NCI-H526 treated with DMSO at 0.1 percent for 48 hours (cell line): ENCODE measurements at places on chromosomes 12 and 14.

- no peak for DNase-seq
These were observed 9.4 kb upstream of the LRP1-AS start for GRCh38 chr12:57156701-57157403.

- DNase-seq: no peak
These were observed 3.1 kb upstream of the ATXN3 start for GRCh38 chr14:92109490-92109889.

- no peak for DNase-seq
These were observed 210.4 kb downstream of the ETV6 start for GRCh38 chr12:11859705-11860425.

DNA sequence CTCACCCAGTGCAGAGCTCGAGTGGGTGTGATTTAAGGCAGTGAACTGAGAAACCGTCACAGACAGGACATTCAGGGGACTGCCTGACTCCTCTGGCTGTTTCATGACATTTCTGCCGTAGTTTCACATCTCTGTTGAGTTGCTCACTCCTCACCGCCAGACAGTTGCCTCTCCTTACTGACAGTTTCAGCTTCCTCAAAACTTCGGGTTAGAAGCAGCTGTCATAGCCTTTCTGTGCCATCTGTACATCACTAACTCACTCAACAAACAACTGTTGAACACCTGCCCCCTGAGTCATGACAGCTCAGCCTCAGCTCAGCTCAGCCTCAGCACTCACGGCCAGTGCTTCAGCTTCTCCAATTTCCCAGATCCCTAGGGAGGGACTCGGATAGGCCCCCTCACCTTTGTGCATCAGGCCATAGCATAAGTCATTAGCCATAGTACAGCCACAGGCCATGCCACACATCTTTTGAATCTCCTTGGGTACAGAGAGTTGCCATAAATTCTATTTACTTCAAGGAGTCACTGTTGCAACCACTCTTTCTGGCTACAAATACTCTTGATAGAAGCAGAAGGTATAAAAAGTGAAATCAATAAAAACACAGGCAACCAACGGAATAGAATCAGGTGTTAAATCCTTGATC is 6.2 kb upstream of the SLC15A4 start:
- DNase-seq: no peak

DNA sequence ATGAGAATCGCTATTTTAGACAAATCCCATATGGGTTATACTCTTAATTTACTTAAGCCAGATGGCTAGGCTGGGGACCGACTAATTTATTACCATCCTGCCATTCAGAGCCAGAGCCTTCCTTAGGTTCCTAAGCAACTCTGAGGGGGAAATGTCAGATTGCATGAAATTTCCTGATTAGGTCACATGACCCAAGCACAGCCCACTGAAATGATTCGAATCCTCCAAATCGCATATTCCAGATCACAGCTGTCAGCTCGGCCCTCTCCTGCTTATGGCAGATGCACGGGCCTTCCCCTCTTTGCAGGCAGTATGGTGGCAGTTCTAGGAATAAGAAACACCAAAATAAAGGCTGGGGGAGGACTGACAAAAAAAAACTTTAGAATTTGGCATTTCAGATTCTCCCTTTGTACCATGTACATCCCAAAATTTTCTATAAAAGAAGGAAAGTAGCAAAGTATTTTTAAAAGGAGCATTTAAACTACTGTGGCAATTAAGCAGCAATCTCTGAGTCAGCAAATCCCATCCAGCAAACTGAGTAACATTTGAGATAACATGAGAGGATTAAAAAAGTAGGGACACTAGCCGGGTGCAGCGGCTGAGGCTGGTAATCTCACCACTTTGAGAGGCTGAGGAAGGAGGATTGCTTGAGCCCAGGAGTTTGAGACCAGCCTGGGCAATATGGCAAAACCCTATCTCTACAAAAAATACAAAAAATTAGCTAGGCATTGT is 30.5 kb upstream of the NUDT4 start:
- no peak for DNase-seq

GRCh38 chr14:69288956-69289705 is 29.2 kb downstream of the GALNT16 start:
- no peak for DNase-seq

DNA sequence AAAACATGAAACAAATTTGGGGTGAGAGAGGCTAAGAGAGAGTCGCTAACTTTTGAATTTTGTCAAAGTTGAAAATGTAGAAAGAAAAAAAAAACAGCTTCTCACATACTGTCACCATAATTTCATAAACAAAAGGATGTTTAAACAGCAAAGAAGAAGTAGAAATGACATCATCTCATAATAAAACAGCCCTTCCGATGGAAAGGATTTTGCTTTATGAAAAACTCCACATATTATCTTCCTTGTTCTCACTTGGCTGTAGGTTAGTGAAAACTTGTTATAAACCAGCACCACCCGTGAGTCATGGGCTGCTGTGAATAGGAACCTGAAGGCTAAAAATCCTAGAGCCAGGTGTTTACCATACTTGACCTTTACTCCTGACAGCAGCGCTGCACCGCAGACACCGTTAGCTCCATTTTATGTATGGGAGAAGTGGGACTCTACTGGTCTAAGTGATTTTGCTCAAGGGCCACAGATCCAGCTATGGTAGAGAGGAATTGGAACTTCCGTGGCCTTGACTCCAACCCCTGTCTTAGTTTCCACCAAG is 63.0 kb upstream of the VRK1 start:
- DNase-seq: no peak

DNA sequence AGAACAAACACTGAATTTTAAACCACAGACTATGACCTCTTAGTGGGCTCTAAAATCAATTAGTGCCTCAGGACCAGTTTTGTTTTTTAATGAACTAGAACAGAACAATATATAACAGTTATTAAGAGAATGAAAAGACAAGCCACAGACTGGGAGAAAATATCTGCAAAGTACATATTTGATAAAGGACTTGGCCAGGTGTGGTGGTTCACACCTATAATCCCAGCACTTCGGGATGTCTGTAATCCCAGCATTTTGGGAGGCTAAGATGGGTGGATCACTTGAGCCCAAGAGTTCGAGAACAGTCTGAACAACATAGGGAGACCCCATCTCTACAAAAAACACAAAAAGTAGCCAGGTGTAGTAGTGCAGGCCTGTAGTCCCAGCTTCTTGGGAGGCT is 36.2 kb downstream of the PPP1R13B start:
- DNase-seq: no peak

DNA sequence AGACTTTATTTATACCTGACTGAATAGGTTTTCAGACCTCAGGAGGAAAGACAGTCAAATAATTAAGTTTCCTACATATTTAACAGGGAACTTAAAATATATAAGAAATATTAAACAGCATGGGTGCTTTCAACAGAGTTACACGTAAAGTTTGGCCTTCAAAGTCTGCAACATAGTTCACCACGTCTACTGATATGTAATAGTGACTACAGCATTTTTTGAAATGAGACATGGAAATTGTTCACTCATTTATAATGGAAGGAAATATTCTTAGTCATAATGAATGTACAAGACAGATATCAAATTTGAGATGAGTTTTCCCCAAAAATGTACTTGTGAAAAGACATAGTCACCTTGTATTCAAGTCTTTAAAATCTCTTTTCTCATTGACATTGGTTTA is 56.7 kb upstream of the KCNMB4 start:
- no peak for DNase-seq

DNA sequence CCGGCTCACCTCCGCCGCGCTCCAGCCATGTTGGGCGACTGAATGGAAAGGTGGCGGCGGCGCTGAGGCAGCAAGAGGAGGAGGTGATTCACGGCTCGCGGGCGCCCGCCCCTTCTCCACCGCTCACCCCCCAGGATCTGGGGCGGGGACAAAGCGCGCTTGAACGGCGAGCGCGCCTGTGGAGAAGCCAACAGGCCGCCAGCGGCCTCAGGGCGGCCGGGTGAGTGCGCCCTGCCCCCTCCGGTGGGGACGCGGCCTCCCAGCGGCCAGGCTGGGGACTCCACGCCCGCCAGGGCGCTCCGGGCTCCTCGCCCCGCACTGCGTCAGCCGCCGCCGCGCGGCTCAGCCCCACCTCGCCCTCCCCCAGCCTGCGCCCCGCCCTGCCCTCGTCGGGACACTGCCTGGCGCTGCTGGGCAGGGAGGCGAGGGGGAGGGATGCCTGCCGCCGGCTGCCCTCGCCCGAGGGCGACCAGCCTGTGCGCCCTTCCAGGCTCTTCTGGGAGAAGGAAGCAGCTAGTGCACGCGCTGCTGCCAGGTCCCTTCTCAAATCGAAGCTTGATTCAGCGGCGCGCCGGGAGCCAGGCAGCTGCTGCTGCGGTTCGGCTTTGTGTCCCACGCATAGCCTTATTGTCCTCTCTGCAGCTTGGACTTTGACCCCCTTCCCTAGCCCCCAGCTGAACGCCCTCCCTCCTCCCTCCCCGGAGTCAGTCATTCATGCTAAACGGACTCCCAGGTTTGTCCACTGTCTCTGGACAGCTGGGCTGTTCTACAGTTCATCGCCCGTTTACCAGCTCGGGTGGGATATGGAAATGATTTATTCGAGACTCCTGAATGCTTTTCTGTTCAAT is at the start of gene KIF21A:
Gene KIF21A, minus strand, starts transcription at position 40 of the 848 bp plus-strand sequence. CDS start 150 bp downstream, outside the sequence.
- peak; percentile 87 for DNase-seq

GRCh38 chr12:98594050-98594835 is 757 bp downstream of the SLC25A3 start:
- no peak for DNase-seq

DNA sequence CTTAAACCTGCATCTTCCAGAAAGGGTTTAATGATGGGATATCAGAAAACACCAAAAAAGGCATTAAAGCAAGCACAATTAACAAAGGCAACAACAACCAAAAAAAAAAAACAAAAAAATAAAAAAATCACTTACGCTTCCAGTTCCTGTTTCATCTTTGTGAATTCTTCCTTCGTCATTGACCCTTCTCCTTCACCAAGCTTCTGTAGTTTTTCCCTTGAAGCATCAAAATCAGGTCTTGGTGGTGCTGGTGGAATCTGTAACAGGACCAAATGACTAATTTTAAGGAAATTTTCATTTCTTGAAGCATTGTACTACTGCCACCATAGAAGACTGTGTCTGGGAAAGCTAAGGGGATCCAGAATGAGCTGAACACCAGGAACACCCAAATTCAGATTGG is 24.5 kb downstream of the SNX6 start:
- no peak for DNase-seq

GRCh38 chr14:106790189-106791036 is 1264.0 kb downstream of the TMEM121 start:
- peak; percentile 58 for DNase-seq

GRCh38 chr12:85923767-85924331 is 49.8 kb downstream of the NTS start:
- no peak for DNase-seq

- no peak for DNase-seq
These were observed 87.9 kb downstream of the SYNE3 start for GRCh38 chr14:95428557-95428956.

GRCh38 chr14:21233457-21234076 is 35.7 kb downstream of the HNRNPC start:
- DNase-seq: no peak

DNA sequence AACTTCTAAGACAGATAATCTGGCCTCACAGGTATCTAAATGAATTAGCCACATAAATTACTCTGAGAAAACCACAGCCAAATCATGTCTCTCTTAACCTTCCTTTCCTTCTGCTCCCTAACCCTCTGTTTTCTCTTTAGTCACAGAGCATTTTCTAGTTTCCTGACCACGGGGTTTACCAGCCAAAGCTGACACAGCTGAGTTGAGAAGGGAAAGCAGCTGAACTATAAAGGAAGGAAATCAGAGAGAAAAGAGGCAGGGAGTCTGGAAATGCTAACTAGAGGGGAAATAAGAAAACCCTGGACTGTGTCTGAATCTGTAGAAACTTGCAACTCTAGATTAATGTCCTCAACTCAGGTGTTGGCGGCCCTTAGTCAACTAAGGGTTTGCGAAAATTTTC is 24.4 kb downstream of the ANKS1B start:
- DNase-seq: no peak

DNA sequence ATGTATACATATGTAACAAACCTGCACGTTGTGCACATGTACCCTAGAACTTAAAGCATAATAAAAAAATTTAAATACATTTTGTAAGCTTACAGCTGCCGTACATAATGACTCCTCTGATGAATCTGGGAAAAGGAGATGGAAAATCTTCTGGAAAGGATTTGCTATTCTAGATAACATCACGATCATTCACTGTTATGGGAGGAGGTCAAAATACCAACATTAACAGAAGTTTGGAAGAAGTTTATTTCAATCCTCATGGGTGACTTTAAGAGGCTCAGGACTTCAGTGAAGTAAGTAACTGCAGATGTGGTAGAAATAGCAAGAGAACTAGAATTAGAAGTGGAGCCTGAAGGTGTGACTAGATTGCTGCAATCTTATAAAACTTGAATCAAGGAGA is 172.2 kb downstream of the SLC16A7 start:
- no peak for DNase-seq

DNA sequence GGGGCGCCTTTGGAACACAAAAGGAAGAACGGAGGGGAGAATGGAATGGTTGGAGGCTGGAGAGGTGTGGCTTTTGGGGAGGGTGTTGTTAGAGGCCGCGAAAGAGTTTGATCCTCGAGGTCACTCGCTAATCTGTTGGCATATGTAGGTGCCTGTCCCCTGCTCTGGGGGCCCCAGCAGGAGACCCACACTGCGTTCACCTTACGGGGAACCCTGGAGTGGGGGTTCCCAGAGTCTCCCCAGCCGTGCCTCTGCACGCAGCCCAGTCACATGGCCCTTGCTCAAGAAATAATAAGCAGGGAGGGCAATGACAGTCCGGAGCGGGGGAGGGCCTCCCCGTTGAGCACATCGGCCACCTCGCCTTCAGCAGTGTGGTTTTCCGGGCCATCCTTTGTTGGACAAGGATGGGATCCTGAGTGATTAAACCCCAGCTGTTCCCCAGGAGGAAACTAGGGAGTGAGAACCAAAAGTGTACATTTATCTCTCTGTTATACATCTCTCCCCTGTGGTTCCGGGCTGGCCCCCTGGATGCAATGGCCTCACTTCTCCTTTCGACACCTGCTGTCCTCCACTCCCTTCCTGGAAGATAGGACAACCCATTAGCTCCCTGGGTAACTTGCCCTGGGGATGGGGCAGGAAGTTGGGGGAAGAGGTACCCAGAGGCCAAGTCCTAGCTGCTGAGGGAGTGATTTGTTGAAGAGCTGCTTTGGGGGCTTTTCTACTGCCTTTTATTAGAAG is 1.3 kb downstream of the PLEKHG3 start:
- no peak for DNase-seq

- DNase-seq: no peak
These were observed 34.2 kb upstream of the SLC6A15 start for GRCh38 chr12:84946753-84947152.

DNA sequence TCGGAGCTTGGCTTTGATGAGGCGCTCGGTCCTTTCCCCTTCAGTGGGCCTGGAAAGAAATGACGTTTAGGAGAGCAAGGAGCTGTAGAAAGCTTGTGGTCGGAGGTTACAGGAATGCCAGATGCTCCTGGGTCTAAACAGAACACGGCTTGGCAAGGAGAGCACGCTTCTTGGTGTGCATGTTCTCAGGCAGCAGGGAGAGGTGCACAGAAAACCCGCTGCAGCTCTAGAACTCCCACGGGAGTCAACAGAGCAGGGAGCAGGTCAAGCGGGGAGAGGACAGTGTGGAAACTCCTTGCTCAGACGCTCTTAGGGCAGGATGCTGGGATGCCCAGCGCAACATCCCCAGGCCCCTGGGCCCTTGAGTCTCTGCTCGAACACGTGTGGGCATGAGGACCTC is 51.0 kb downstream of the SSH1 start:
- no peak for DNase-seq

- DNase-seq: peak; percentile 8
These were observed 76.3 kb downstream of the CCDC88C start for GRCh38 chr14:91341334-91341733.

- DNase-seq: no peak
These were observed 765.6 kb upstream of the FOXG1 start for GRCh38 chr14:28001002-28001401.

- no peak for DNase-seq
These were observed 98.7 kb downstream of the GAS2L3 start for GRCh38 chr12:100672075-100672592.
